ENCODE measurements at places on chromosomes 1 and 21.

DNA sequence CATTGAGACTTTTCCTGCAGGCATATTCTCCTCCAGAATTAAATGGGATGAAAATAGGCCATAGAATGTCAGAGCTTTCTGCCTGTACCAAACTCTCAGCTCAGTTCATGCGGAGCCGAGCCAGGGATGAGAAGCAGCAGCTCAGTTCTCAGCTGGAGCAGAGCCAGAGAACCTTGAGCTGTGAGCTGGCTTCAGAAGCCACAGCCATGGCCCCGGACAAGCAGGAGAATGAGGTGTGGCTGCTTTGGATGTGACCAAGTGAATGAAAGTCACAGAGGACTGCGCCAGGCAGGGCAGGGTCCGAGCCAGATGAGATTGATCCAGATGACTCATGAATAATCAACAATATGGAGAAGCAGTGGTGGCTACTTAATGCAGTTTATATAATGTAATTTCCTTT lies 633.8 kb downstream of the NCAM2 start:
- DNase-seq = no peak

GRCh38 chr1:48807554-48808260 lies 31.0 kb upstream of the BEND5 start:
- no peak for DNase-seq

GRCh38 chr1:36095760-36096405 lies 7.2 kb downstream of the ADPRS start:
- DNase-seq = no peak

- DNase-seq = no peak
Measured at GRCh38 chr1:3483380-3483779, 28.9 kb downstream of the ARHGEF16 start.

Measured in stimulated activated CD8-positive, alpha-beta memory T cell treated with anti-CD3 and anti-CD28 coated beads, Interleukin-7, amount 100 ng/mL, for 1 hour (primary cell).